ENCODE measurements at places on chromosomes 7 and 10.

DNA sequence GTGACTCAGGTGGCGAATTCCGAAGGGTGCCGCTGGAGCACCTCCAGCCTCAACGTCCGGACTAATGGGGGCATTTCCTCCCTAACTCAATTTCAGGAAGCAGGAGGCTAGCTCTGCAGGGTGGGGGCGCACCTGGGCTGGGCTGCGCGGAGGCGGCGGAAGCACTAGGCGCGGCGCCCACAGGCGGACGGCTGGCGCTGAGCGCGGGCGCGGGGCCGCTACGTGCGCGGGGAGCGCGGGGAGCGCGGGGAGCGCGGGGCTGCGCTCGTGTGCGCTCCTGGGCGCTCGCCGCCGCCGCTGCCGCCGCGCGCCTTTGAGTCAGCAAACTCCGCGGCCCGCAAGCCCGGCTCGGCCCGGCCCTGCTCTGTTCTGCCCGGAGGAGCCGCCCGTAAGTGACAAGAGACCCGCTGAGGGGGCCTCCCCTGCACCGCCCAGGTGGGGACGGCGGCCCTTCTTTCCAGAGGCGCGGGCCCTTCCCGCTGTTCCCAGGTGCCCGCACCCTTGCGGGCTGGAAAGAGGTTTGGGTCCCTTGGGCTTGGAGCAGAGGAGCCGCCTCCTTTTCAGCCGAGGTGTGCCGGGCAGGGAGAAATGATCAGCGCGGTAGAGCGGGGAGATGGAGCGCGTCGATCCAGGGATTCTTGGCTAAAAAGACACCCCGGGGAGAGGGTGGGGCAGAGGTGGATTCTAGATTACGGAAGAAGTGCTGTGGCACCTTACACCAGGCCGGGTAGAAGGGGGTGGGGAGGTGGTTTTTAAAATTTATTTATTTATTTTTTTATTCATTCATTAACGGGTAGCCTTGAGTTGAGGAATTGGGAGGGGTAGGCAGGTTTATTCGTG is at the start of gene SNX10:
TSS of gene SNX10 (plus strand) at position 164 of the 840 bp plus-strand sequence. CDS start 54,581 bp downstream, outside the sequence.
- no peak for DNase-seq

- peak; percentile 82 for DNase-seq
Measured at GRCh38 chr7:92255308-92255707, 9.5 kb downstream of the ANKIB1 start.

- no peak for DNase-seq
Measured at GRCh38 chr10:98039690-98040381, 9.4 kb upstream of the CRTAC1 start.

GRCh38 chr7:138126928-138127327 is 50.7 kb downstream of the AKR1D1 start:
- no peak for DNase-seq

DNA sequence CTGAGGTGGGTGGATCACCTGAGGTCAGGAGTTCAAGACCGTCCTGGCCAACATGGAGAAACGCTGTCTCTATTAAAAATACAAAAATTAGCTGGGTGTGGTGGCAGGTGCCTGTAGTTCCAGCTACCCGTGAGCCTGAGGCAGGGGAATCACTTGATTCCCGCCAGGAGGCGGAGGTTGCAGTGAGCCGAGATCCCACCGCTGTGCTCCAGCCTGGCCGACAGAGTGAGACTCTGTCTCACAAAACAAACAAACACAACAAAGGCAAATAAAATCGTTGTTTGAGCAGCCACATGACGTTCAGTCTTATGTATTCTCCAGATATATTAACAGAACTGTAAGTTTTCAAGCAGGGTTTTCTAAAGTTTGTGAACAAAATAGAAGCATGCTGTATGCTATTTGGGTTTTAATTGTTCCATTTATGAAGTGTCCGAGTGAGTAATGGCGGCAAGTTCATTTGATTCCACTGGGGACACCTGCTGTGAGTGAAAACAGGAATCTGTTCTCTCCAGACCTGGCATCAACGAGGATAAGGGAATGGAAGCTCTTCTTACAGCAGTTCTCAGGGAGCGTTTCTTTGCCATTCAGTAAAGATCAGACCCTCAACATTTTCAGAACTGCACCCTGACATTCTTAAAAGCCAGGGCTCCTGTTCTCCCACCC is 122.5 kb upstream of the PITRM1 start:
- no peak for DNase-seq

- DNase-seq = no peak
Measured at GRCh38 chr7:75995052-75995471, 667 bp upstream of the TMEM120A start.

- no peak for DNase-seq
Measured at GRCh38 chr10:132145521-132146185, 41.1 kb upstream of the DPYSL4 start.

DNA sequence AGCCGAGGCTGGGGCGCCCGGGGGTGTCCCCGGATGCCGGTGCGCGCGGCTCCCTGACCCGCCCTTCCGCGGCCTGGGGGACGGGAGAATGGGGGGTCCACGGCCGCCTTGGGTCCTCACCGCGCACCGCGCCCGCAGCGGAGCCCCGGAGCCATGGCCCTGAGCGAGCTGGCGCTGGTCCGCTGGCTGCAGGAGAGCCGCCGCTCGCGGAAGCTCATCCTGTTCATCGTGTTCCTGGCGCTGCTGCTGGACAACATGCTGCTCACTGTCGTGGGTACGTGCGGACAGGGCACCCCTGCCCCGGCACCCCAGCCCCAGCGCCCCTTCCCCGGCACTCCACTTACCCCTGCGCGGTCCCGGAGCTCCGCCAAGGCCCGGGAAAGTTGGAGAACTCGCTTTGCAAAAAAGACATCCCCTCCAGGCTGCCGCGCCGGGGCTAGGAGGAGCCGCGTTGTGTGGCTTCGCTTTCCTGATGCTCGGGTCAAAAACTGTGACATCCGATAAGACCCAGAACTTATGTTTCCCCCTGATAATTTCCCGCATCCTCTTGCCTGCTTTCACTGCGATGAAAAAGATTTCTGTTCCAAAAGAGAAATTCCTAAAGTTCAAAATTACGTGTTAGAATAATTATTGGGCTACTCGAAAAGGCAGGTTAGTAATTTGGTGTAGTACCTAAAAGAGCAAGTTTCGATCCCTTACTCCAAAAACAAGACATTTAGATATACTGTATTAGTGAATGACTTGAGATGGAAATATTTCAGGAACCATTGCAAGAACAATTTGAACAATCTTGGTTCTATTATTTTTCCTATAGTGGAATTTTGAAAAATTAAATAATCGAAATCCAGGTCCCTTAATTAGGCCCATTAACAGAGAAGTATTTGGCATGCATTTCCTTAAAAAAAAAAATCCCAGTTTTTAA is 888 bp downstream of the SLC18A2 start:
- no peak for DNase-seq

- DNase-seq = no peak
Measured at GRCh38 chr10:35007858-35008301, 82.3 kb downstream of the CUL2 start.

GRCh38 chr7:155603205-155603857 is 41.1 kb upstream of the RBM33 start:
- no peak for DNase-seq

DNA sequence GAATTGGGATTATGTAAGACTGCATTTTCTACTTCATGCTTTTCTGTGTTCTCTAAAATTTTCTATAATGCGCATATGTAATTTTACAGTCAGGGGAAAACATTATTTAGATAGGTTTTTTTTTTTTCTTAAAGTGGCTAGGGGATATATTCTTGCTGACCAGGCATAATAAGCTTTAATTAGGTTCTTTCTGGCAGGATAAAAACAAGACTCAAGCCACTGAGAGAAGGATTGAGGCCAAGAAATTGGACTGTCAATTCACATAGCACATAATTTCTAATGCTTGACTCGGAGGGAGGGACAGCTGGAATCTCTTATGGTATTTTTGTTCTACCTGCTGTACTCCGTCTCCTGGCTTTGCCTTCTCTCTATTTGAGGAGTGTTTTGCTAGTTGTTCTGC is 119.8 kb upstream of the NPVF start:
- no peak for DNase-seq

DNA sequence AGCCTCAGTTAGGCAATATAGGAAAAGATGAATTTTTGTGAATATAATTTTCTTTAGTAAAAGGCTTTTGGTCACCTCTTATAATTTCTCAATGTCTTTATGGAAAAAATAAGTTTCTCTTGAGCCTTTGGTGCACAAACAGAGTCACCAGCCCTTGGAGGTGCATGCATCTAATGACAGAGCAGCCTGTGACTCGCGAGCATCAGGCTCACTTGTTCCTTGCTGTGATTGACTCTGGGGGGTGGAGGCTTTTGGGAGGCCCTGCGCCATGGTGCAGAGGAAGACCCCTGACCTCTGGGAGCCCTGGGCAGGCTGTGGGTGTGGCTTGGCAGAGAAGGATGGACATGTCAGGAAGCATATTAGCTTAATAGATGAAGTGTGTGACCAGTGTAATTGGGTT is 60.2 kb downstream of the FIGNL1 start:
- no peak for DNase-seq

- no peak for DNase-seq
Measured at GRCh38 chr7:95804052-95804451, 31.7 kb downstream of the DYNC1I1 start.

DNA sequence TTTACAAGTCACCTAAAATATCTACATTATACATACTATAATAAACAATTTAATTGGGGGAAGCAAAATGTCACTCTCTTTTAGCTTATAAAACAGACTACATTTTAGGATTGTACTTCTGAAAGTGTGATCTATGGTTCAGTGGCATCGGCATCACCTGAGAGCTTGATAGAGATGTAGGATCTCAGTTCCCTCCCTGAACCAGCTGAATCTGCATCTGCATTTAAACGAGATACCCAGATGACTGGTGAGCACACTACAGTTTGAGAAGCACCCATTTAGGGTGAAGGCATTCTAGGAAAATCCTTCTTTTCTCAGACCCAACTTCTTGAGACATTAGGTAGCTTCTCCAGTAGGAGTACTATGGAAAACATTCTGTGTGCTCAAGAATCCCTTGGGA is 21.5 kb upstream of the SDHAF3 start:
- DNase-seq = no peak

GRCh38 chr10:29874606-29875269 is 184.6 kb downstream of the JCAD start:
- no peak for DNase-seq

- peak; percentile 96 for DNase-seq
Measured at GRCh38 chr10:103678178-103678526, 177.2 kb downstream of the SH3PXD2A start.

Measured in fibroblast of skin of left biceps (primary cell).